NCI-H1694 (cell line): ENCODE measurements at places on chromosomes 1 and 21.

DNA sequence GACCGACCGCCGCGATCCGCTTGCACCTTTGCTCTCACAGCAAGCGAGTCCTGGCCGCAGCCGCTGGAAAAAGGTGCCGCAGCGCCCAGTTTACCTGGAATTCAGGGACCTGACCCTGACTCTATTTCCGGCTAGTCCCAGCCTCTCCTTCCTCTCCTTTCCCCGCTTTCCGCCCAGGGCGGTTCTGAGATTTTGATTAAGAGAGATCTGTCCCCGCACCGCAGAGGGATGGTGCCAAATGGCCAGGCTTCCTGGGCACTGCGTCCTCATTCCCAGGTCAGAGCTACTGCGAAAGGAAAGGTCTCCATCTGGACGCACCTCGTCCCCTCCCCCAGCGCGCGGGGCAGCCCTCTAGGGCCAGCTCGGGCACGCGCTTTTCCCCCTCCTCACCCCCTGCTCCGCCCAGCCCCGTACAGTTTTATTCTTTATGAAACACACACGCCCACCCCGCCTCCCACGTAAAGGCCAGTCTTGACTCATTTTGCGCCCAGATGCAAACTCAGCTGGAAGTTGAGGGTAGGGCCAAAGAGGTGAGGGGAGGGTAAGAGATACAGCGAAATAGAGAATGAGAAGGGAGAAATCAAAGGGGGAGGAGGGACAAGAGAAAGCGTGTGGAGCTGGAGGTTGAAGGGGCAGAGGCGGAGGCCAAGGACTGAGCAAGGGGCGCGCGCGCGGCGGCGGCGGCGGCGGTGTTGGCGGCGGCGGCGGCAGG, 411.8 kb upstream of the ESRRG start:
- no peak for DNase-seq

DNA sequence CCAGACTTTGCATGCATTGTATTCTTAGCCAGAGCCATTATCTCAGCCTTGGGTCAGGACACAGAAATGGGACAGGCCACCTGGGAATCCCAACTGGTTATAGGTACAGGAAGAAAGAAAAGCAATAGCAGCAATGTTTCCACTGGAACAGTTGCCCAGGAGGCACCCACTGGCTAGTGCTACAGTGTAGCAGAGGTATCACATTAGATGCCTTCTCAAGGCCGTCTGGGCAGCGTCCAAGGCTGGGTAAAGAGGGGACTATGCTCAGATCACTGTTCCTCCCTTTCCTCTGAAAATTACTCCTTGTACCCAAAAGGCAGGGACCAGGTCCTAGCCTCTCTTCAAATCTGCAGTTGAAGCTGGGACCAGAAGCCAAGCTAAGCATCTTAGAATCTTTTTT, 2.6 kb downstream of the CREB3L4 start:
- DNase-seq, result no peak

DNA sequence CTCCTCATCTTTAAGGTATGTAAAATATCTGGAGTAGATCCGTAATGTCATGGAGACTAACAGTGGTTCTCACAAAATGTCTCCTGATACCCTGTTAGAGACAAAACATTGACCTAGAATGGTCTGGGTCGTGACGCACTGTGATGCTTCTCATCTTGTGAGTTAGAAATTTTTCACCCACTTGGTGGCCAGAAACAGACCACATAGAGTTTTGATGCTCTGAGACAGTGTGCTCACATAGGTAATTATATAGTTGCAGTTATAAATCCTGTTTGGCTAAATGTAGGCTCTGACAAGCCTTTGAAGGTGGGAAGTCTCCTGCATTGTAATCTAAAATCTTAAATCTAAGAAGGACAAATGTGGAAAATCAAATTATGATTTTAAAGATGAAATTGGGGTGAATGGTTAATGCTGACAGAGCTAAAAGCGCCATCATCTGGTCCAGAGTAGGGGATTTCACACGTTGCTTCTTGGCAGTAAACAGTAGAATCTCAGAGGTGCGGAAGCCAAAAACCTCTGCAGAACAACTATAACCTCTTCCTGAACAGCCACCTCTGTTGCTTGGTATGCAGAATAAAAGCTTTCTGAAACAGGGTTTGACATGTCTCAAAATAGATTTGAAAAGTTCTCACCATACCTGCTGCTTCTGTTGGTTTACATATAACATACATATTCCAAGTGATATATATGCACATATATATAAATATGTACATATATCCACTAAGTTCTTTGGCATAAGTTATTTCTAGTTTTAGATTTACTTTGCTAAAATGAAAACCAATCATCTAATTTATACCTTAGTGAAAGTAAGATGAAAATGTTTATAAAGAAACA, 17.1 kb downstream of the RPAP2 start:
- DNase-seq, result no peak

DNA sequence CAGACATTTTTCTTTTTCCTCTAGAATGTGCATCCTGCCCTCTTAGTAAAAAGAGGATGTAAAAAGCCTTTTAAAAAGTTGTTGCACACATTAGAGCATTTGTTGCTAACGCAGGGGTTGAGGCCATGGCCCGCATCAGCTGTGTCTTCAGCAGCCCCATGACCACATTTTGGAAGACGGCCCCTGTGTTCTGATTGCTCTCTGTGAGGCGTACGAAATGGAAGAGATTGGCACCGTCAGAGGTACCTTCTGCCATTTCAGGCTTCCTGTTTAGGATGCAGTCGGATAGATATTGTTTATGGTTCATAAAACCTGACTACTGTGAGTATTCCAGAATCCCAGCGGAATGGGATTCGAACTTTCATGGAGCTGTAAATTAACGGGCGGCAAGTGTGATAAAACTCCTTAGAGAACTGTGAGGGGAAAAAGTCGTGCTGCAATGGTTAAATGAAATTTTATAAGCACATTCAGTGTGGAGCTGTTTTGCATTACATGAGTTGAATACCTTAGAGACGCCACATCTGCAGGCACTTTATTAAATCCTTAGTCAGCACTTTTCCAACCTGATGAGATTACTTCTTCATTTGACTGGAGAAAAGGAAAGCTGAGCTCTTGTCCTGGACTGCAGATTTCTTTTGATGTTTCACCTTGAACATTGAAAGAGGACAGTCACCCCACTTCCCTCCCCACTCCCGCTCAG, 273.9 kb downstream of the TM2D1 start:
- DNase-seq, result no peak

GRCh38 chr1:184329245-184329953, 57.4 kb upstream of the C1orf21 start:
- no peak for DNase-seq

DNA sequence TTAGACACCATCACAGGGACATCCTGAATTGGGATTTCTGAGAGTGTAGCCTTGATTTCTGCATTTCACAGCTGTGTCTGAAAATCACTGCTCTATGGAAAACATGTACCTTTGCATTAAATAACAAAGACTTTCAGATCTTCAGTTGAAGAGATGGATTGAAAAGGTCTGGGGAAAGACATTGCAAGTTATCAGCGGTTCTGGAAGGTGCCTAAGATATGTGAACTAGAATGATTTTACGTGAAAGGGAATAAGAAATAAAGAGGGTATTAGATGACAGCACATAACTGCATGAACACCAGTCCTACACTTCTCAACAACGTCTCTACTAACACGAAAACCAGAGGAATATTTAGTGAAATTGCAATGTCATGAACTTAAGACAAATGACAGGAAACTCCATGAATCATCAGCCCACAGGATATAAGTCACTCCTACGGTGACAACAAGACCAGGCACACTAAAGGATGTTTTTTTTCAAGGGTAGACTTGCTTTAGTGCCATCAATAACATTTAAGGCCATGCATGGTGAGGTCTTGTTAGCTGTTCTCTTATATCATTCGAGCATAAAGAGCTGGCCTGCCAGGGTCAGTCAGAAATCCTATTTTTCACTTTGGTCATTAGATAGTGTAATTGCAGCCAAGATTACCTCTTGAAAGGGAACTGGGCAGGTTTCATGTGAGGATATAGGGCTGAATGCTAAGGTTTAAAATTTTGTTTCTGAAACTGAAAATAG, 283.1 kb downstream of the GRIK1 start:
- DNase-seq, result no peak
